Naive thymus-derived CD8-positive, alpha-beta T cell (primary cell): ENCODE measurements at places on chromosomes 2 and 18. TPM values are rescaled to one million over a fixed set of nuclear protein-coding genes. Genes with fewer than 3 reads are reported as not detected.
A peak's percentile ranks its signal among the peaks of the same experiment; 100 is the strongest.

Gene CCDC102B
- 7.7 TPM for total RNA-seq

Gene CAVIN2
- not detected for total RNA-seq

- peaks cover 6% of the 10 kb centered on the region for H3K4me1 ChIP-seq
- no peak for DNase-seq
- H3K27ac ChIP-seq, result no peak overlapping the region
- H3K27me3 ChIP-seq, result no peaks in the 10 kb centered on the region
These were observed 101.6 kb upstream of the COL5A2 start for GRCh38 chr2:189281201-189281600.

Gene NAGK
- total RNA-seq, result 113 TPM

Gene AQP12A
- not detected for total RNA-seq

- peaks cover 6% of the 10 kb centered on the region for H3K4me1 ChIP-seq
- no peaks in the 10 kb centered on the region for H3K36me3 ChIP-seq
- H3K27me3 ChIP-seq, result no peaks in the 10 kb centered on the region
- DNase-seq, result no peak
- no peak overlapping the region for H3K27ac ChIP-seq
These were observed 19.7 kb downstream of the VIL1 start for GRCh38 chr2:218438596-218438995.

- no peaks in the 10 kb centered on the region for H3K36me3 ChIP-seq
- no peaks in the 10 kb centered on the region for H3K27me3 ChIP-seq
- DNase-seq, result no peak
- no peak overlapping the region for H3K27ac ChIP-seq
- H3K4me3 ChIP-seq, result no peak overlapping the region
- H3K4me1 ChIP-seq, result peaks cover 5% of the 10 kb centered on the region
These were observed 54.8 kb downstream of the ZNF407 start for GRCh38 chr18:74652392-74652988.

Gene TPO
- total RNA-seq, result not detected

Gene MAPRE3
- 3.8 TPM for total RNA-seq

- H3K27ac ChIP-seq, result no peak overlapping the region
- H3K4me1 ChIP-seq, result no peaks in the 10 kb centered on the region
- no peaks in the 10 kb centered on the region for H3K36me3 ChIP-seq
These were observed 96.3 kb upstream of the THUMPD2 start for GRCh38 chr2:39875182-39875913.

- peak within 1 kb of the TSS; percentile 97 for H3K4me3 ChIP-seq
- H3K4me1 ChIP-seq, result peaks cover 40% of the 10 kb centered on the region
- DNase-seq, result peak; percentile 74
- H3K27ac ChIP-seq, result peak within 1 kb of the TSS; percentile 99
These were observed at the start of gene KLF7 for GRCh38 chr2:207165121-207166038. TSS of gene KLF7 (minus strand) at chr2:207165948. CDS start at chr2:207165568, 380 bp downstream.

- no peaks in the 10 kb centered on the region for H3K36me3 ChIP-seq
- H3K27me3 ChIP-seq, result no peaks in the 10 kb centered on the region
- H3K4me3 ChIP-seq, result no peak overlapping the region
These were observed 11.4 kb upstream of the DTNB start for GRCh38 chr2:25684577-25685473.

GRCh38 chr2:46855805-46856204 is 59.8 kb downstream of the MCFD2 start:
- H3K4me1 ChIP-seq, result no peaks in the 10 kb centered on the region
- no peak overlapping the region for H3K27ac ChIP-seq
- no peaks in the 10 kb centered on the region for H3K36me3 ChIP-seq
- DNase-seq, result no peak

DNA sequence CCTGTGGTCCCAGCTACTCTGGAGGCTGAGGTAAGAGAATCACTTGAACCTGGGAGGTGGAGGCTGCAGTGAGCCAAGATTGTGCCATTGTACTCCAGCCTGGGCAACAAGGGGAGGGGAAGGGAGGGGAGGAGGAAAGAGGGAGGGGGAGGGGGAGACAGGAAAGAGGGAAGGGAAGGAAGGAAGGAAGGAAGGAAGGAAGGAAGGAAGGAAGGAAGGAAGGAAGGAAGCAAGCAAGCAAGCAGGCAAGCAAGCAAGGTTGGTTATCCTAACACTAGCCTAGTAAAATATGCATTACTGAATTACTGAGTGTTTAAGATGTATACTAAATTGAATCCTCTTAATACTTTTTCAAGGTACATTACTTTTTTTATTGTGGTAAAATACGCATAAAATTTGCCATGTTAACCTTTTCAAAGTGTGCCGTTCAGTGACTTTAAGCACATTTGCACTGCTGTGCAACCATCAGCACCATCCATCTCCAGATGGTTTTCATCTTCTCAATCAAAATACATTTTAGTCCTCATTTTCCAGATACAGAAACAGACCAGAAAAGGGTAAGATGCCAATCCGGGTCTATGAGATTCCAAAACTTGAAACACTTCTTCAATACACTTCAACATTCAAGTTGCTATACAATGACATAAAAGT is 28.9 kb downstream of the NCKAP1 start:
- DNase-seq, result no peak
- no peak overlapping the region for H3K27ac ChIP-seq
- H3K27me3 ChIP-seq, result peaks cover 8% of the 10 kb centered on the region
- no peaks in the 10 kb centered on the region for H3K36me3 ChIP-seq
- no peak overlapping the region for H3K4me3 ChIP-seq

GRCh38 chr2:16038621-16039020 is 98.3 kb downstream of the MYCN start:
- no peak for DNase-seq
- H3K27ac ChIP-seq, result no peak overlapping the region
- H3K36me3 ChIP-seq, result no peaks in the 10 kb centered on the region
- H3K4me3 ChIP-seq, result no peak overlapping the region
- H3K27me3 ChIP-seq, result peaks cover 4% of the 10 kb centered on the region

DNA sequence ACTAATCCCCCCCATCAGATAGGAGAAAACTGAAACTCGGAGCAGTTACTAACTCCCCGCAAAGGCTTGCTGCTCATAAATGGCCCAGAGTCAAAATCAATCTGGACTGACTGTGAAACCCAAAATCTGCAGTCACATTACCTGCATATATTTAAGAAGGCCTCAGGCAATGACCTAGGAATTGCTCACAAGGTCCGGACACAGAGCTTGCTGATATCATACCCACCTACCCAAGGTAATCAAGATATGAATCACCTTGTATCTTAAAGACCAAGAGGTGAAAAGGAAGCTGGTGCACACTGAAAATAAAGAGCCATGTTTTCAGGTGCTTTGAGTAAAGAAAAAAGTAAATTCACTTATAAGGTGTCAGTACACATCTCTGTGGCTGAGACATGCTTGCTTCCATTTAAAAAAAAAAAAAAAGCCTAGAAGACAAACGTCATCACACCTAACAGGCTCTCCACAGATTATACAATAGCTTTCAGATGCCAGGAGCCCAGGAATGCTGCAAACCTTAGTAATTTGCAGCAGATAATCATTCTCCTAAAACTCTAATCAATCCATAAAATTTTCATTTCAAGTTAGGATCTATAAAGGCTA is 195.4 kb downstream of the ZEB2 start:
- no peaks in the 10 kb centered on the region for H3K27me3 ChIP-seq
- peak overlapping the region; percentile 90 for H3K27ac ChIP-seq
- DNase-seq, result no peak
- H3K4me1 ChIP-seq, result peaks cover 50% of the 10 kb centered on the region
- peak overlapping the region; percentile 72 for H3K4me3 ChIP-seq
- no peaks in the 10 kb centered on the region for H3K36me3 ChIP-seq

Gene PHLPP1
- total RNA-seq, result 9.4 TPM

GRCh38 chr2:108222261-108222660 is 17.5 kb upstream of the SULT1C3 start:
- no peak overlapping the region for H3K4me3 ChIP-seq
- DNase-seq, result no peak
- H3K4me1 ChIP-seq, result no peaks in the 10 kb centered on the region
- H3K27me3 ChIP-seq, result peaks cover 10% of the 10 kb centered on the region
- no peak overlapping the region for H3K27ac ChIP-seq

DNA sequence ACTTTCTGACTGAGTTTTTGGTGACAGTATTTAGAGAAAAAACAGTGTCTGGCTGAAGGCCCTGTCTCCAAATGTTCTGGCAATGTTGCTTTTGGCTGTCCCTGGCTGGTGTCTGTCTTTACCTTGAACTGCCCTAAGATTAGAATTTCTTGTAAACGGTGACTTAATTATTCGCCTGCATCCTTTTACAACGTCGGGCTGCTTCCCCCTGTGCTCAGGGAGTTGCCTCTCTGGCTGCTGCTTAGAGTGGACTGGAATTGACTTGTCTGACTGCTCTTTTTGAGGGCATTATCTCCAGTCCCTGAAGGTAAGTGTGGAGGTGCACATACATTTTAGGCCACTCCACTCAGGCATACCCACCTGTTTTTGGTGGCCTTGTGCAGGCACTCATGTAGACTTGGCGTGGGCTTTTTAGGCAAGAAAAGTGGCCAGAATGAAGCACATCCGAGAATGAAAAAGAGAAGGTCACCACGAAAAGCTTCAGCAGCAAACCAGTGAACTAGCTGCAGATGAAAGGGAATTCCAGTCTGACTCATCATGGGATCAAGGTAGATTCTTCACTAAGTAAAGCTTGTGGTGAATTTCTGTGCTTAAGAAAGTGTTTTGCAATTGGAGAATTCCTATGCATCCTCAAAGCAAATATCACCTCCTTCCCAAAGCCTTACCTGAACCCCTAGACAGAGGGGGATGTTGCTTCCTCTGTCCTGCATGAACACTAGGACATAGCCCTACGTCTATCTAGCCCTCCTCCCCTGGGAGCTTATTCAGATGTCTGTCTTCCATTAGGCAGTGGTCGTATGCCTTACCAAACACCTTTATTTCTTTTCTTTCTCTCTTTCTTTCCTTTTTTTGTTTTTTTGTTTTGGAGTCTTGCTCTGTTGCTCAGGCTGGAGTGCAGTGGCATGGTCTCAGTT is 230.3 kb upstream of the TRIB2 start:
- H3K27ac ChIP-seq, result peak overlapping the region; percentile 62
- no peaks in the 10 kb centered on the region for H3K27me3 ChIP-seq
- H3K4me1 ChIP-seq, result peaks cover 63% of the 10 kb centered on the region
- no peak for DNase-seq

DNA sequence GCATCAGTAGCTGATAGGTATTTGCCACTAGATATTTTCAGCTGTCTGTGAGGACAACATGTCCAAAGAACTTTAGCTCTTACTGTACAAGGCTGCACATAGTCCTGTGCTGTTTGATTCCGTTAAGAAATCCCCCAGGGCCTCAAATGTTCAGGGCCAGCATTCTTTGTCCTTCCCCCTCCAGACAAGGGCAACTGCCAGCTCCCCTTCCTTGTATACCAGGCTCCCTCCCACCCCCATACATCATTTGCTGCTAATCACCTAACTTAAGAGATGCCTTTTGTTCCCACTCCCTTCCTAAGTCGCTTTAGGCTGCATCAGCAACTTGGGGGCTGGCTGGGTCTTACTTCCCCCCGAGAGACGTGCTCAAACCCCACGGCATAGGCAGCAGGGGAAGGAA is 138.7 kb downstream of the CDH20 start:
- DNase-seq, result no peak
- H3K27me3 ChIP-seq, result peaks cover 5% of the 10 kb centered on the region
- no peaks in the 10 kb centered on the region for H3K36me3 ChIP-seq
- H3K27ac ChIP-seq, result no peak overlapping the region

GRCh38 chr2:165529130-165529529 is 59.6 kb downstream of the CSRNP3 start:
- H3K27me3 ChIP-seq, result no peaks in the 10 kb centered on the region
- H3K4me3 ChIP-seq, result no peak overlapping the region
- no peaks in the 10 kb centered on the region for H3K36me3 ChIP-seq
- no peak for DNase-seq
- H3K27ac ChIP-seq, result no peak overlapping the region

DNA sequence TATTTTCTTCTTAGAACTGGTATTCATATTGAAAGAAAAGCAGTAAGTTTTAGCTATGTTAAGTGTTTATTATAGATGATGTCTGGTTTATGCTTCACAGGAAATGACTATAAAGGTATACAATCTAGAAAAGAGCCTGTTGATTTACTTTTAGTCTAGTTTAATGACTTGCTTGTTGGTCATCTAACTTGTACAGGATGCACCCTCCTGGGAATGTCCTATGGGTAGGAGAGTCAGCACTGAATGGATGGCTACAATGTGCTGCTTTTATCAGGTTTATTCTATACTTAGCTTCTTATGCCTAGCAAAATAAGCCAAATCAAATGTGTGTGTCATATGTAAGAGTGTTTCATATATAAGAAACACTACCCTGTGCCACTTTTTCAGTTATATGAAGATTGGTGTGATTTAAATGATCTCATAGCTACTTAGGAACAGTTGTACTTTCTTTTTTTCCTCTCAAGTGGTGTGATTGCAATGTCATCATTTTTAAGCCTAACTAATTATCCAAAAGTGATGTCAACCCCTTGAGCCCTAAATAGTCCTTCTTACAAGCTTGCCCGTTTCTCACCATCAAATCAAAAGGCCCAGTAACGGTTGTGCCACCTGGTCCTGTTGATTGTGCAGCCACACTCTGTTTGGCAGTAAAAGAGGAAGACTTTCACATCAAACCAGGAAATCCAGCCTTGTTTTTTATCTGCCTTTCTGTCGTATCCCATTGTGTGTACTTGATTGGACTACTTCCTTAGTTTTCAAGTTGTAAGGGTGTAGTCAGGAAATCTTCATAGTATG is 176.0 kb downstream of the DIS3L2 start:
- peaks cover 7% of the 10 kb centered on the region for H3K36me3 ChIP-seq
- peak overlapping the region; percentile 70 for H3K4me3 ChIP-seq
- DNase-seq, result no peak
- peak overlapping the region; percentile 91 for H3K27ac ChIP-seq

DNA sequence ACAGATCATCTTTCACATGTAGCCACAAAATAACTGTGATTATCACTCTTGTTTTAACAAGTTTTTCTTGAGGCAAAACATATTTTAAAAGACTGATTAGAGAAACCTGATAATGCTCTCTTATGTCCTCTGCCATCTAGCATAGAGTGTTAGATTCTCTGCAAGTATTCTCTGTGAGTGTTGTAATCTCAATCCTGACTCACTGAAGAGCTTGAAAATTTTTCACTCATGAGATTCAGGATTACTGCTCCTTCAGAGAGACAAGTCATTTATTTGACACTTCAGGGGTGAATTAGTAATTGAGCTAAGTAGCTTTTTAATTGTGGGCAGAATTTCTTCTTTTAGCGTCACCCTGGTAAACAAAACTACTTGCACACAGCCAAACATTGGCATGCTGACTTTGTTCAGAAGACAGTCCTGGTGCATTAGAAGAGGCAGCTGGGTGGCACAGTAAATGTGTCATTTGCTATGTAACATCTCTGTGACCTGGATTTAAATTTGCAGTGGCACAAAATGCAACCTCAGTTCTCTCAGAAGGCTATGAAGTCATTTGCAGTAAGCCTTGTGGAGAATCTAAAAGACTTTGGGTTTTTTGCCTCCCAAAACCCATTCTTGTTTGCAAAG is 172.9 kb downstream of the LRP1B start:
- no peaks in the 10 kb centered on the region for H3K4me1 ChIP-seq
- H3K27ac ChIP-seq, result no peak overlapping the region
- no peaks in the 10 kb centered on the region for H3K36me3 ChIP-seq
- DNase-seq, result no peak

Gene GALNT14
- total RNA-seq, result not detected

- H3K4me3 ChIP-seq, result no peak overlapping the region
- peaks cover 62% of the 10 kb centered on the region for H3K4me1 ChIP-seq
- H3K36me3 ChIP-seq, result no peaks in the 10 kb centered on the region
- peak overlapping the region; percentile 56 for H3K27ac ChIP-seq
- H3K27me3 ChIP-seq, result no peaks in the 10 kb centered on the region
These were observed 41.7 kb downstream of the RAMP1 start for GRCh38 chr2:237900891-237901831.
